Gastroesophageal sphincter (tissue), 4 donors: ENCODE measurements at places on chromosomes 11 and 22. TPM values are rescaled to one million over a fixed set of nuclear protein-coding genes. Genes with fewer than 3 reads are reported as not detected.

GRCh38 chr11:104073950-104074705 is 37.7 kb downstream of the DDI1 start:
- ATAC-seq: no peak

DNA sequence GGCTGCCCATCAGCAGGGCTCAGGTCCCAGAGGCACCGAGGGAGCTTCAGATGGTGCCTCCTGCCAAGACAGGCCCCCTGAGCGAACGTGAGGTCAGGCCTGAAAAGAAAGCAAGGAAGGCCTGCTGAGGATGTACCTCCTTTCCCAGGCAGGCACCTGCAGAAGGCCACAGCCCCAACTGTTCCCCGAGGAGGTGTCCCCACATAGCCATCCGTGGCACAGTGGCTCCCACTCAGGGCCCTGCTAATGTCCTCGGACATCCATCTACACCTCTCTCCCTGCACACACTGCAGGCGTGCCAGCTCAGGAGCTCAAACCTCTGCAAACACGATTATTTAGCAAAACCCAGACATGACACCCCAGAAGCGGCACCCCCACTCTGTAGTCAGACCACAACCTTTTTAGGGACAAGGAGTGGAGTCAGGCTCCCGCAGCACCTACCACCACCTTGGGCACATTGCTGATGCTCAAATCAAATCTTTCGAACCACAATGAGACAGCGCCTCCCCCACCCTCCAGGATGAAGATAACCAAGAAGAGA is 36.9 kb downstream of the SHANK2 start:
- no peak for ATAC-seq

DNA sequence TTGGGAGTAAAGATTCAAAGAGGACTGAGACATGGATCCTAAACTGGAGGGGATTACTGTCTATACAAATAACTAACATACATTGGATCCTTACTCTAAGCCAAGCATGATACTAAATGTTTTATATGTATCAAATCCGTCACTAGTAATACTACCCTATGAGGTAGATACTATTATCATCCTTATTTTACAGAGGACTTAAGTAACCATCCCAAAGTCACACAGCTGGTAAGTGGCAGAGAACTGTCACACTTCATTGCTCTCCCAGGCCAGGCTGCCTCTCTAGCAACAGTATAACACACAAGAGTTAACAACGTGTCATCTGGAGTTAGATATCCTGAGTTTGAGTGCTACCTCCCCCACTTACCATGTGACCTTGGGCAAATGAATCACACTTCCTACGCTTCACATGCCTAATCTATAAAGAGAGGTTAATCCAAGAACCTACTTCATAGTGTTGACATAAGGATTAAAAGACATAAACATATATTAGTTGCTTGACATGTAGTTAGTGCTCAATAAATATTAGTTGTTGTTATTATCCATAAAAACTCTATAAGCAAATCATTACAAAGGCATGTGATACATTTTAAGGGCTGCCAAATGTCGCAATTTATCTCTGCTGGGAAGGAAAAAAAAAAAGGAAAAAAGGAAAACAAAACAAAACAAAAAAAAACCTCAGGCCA is 33.8 kb upstream of the SPON1 start:
- ATAC-seq: no peak

DNA sequence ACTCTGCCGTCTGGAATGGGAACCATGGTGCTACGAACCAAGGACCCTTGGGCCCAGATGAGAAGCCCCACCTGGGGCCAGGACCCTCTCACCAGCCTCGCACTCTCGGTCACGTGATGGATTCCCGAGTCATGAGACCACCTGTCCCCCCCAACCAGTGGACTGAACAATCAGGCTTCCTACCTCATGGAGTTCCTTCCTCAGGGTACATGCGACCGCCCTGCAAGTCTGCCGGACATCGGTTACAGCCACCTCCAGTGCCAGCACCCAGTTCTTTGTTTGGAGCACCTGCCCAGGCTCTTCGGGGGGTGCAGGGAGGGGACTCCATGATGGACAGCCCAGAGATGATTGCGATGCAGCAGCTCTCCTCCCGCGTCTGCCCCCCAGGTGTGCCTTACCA is 20.8 kb upstream of the SLC25A18 start:
- ATAC-seq: no peak

DNA sequence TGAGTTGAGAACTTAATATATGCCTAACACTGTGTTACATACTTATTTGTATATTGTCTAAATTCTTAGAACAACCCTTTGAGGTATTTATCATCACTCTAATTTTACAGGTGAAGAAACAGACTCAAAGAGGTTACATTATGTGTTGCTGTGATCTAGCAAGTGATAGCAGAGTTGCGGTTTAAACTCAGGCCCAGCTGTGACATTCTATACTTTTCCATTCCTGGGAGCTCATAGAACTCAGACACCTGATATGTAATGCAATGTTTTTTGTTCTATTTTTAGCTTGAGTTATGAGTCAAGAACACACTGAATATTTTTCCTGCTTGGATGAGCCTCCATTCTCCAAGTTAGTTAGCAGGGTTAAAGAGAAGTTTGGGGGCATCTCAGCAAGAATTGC is 449.7 kb upstream of the DDI1 start:
- ATAC-seq: no peak

- peak; percentile 46 for ATAC-seq
Measured at GRCh38 chr11:18731949-18732821, 6.2 kb upstream of the IGSF22 start.

Gene SCN2B
- total RNA-seq: 1.0 TPM

Gene ARHGAP8
- total RNA-seq: 0.31 TPM

- ATAC-seq: no peak
Measured at GRCh38 chr11:11752679-11753078, 89.1 kb upstream of the USP47 start.
